Articular chondrocyte of knee joint (primary cell): ENCODE measurements at places on chromosomes 3 and 15. TPM values are rescaled to one million over a fixed set of nuclear protein-coding genes. Genes with fewer than 3 reads are reported as not detected.

Gene DLEC1
- total RNA-seq: 0.26 and 0.54 TPM in 2 replicates

Gene GOLGA6L9
- total RNA-seq: 1.1 and 1.4 TPM in 2 replicates

Gene IMPG2
- total RNA-seq: 0.39 and 0.54 TPM in 2 replicates

Gene RASL12
- total RNA-seq: 0.52 and 0.76 TPM in 2 replicates

Gene ADPRH
- total RNA-seq: 3.5 and 6.2 TPM in 2 replicates

Gene NEK11
- total RNA-seq: 11.6 and 14.3 TPM in 2 replicates

Gene SLC27A2
- total RNA-seq: under 0.01 and 0.11 TPM in 2 replicates

Gene BMF
- 3.2 and 3.5 TPM in 2 replicates for total RNA-seq

Gene NUSAP1
- total RNA-seq: 35.3 and 54.3 TPM in 2 replicates

Gene CACNA2D3
- 7.3 and 17.7 TPM in 2 replicates for total RNA-seq

Gene SPATA12
- total RNA-seq: under 0.01 TPM in 1 of 2 replicates, not detected in the other

Gene CILP
- 4.6 and 13.8 TPM in 2 replicates for total RNA-seq

Gene MORC1
- total RNA-seq: not detected in 2 replicates

Gene TNFAIP8L3
- total RNA-seq: 3.0 and 5.9 TPM in 2 replicates

Gene FGF12
- total RNA-seq: not detected in 2 replicates

Gene GLDN
- total RNA-seq: 56.1 and 57.2 TPM in 2 replicates

Gene SLC51A
- not detected in 2 replicates for total RNA-seq

Gene THAP10
- total RNA-seq: 2.4 and 2.7 TPM in 2 replicates

Gene DNAJA4
- total RNA-seq: 3.4 and 4.2 TPM in 2 replicates

Gene GASK1A
- 0.78 and 1.3 TPM in 2 replicates for total RNA-seq

Gene UNC13C
- total RNA-seq: not detected in 2 replicates

Gene CDHR4
- total RNA-seq: 0.13 TPM in 1 of 2 replicates, not detected in the other

Gene AGTR1
- total RNA-seq: 0.43 and 1.0 TPM in 2 replicates

Gene GOLGA8S
- total RNA-seq: 0.13 and 0.22 TPM in 2 replicates

Gene MITF
- total RNA-seq: 32.4 and 46.4 TPM in 2 replicates

Gene TXNRD3
- total RNA-seq: 19.9 and 23.7 TPM in 2 replicates

Gene SMCO1
- not detected in 2 replicates for total RNA-seq

Gene THRB
- 1.6 and 2.1 TPM in 2 replicates for total RNA-seq

Gene XCR1
- total RNA-seq: not detected in 2 replicates

Gene WDR93
- 0.26 and 0.32 TPM in 2 replicates for total RNA-seq

Gene AP2M1
- 386 and 454 TPM in 2 replicates for total RNA-seq

Gene ITPKA
- 0.11 and 0.26 TPM in 2 replicates for total RNA-seq

Gene TMEM207
- not detected in 2 replicates for total RNA-seq

Gene CPNE9
- not detected in 2 replicates for total RNA-seq

Gene GP9
- not detected in 2 replicates for total RNA-seq

Gene PLSCR2
- total RNA-seq: 0.54 TPM in 1 of 2 replicates, not detected in the other

Gene WNT5A
- 141 and 519 TPM in 2 replicates for total RNA-seq

Gene DNAJB8
- total RNA-seq: not detected in 2 replicates

Gene ACKR4
- total RNA-seq: 3.7 and 5.3 TPM in 2 replicates

Gene LRRC58
- 43.6 and 46.8 TPM in 2 replicates for total RNA-seq

Gene DNAH12
- total RNA-seq: 0.13 and 0.43 TPM in 2 replicates

Gene IGF2BP2
- 34.9 and 43.3 TPM in 2 replicates for total RNA-seq

Gene SPINT1
- 0.26 and 0.97 TPM in 2 replicates for total RNA-seq

Gene PRSS50
- total RNA-seq: under 0.01 TPM in 1 of 2 replicates, not detected in the other

Gene INSYN1
- 4.3 and 6.4 TPM in 2 replicates for total RNA-seq

Gene BRK1
- 130 and 134 TPM in 2 replicates for total RNA-seq

Gene DNASE1L3
- 0.13 and 0.43 TPM in 2 replicates for total RNA-seq

Gene MYLK
- 290 and 324 TPM in 2 replicates for total RNA-seq

Gene PIF1
- total RNA-seq: 4.8 and 9.9 TPM in 2 replicates

Gene TEX55
- total RNA-seq: not detected in 2 replicates

Gene NISCH
- 70.3 and 75.3 TPM in 2 replicates for total RNA-seq

Gene SPINK8
- not detected in 2 replicates for total RNA-seq

Gene FOXB1
- not detected in 2 replicates for total RNA-seq

Gene ALDH1A2
- 13.7 and 21.8 TPM in 2 replicates for total RNA-seq

Gene MAGI1
- total RNA-seq: 21.3 and 27.0 TPM in 2 replicates

Gene SAMMSON
- not detected in 2 replicates for total RNA-seq

Gene SST
- total RNA-seq: not detected in 2 replicates
